ENCODE measurements at places on chromosomes 16 and 17.
A peak's percentile ranks its signal among the peaks of the same experiment; 100 is the strongest.

GRCh38 chr17:75020331-75021110, 8.1 kb downstream of the MRPL58 start:
- no peak for DNase-seq

- DNase-seq, result peak; percentile 49
Measured at GRCh38 chr17:40327244-40327729, 18.3 kb downstream of the RARA start.

GRCh38 chr17:70370816-70371215, 201.5 kb downstream of the KCNJ2 start:
- DNase-seq, result no peak

GRCh38 chr16:74505011-74505410, 83.7 kb upstream of the CLEC18B start:
- DNase-seq, result no peak

GRCh38 chr16:54193665-54194333, 92.8 kb downstream of the IRX3 start:
- peak; percentile 62 for DNase-seq

GRCh38 chr16:9148374-9149015, 57.1 kb downstream of the HAPSTR1 start:
- DNase-seq, result no peak

GRCh38 chr16:11143372-11144035, 112.5 kb downstream of the SOCS1 start:
- DNase-seq, result no peak

DNA sequence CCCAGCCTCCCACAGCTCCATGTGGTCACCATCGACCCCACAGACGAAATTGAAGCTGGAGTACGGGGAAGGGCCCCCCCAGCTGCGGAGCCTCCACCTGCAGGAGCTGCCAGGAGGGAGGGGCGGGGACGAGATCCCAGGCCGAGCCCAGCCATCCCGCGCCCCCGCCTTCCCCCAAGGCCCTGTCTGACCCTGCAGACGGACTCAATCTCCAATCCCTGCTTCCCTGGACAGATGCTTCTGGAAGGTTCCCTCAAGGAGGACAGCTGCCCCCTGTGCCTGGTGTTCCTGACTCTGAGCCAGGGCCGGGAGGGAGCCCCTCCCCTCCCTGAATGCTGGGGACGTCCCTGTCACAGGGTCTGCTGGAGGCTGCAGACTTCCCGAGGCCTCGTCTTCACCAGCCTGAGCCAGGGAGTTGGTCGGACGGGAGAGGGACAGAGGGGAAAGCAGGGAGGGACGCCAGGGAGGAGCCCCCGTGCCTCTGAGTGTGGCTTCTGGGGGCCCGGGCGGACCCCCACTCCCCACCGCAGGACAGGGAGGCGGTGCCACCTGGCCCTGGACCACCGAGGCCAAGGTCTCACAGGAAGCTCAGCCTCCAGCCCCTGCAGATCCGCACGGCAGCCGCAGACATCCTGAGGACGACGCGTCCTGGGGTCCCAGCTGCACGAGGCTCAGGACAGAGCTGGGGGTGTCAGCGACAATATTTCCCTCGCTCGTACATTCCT, 21.3 kb upstream of the C1QTNF8 start:
- no peak for DNase-seq

GRCh38 chr17:5630434-5630833, 46.1 kb upstream of the NLRP1 start:
- DNase-seq, result no peak

GRCh38 chr16:5815570-5816237, 718.1 kb upstream of the EEF2KMT start:
- no peak for DNase-seq

- DNase-seq, result no peak
Measured at GRCh38 chr17:2120586-2121335, 65.9 kb downstream of the HIC1 start.

- peak; percentile 79 for DNase-seq
Measured at GRCh38 chr17:36703860-36704266, 102.5 kb downstream of the MRM1 start.

DNA sequence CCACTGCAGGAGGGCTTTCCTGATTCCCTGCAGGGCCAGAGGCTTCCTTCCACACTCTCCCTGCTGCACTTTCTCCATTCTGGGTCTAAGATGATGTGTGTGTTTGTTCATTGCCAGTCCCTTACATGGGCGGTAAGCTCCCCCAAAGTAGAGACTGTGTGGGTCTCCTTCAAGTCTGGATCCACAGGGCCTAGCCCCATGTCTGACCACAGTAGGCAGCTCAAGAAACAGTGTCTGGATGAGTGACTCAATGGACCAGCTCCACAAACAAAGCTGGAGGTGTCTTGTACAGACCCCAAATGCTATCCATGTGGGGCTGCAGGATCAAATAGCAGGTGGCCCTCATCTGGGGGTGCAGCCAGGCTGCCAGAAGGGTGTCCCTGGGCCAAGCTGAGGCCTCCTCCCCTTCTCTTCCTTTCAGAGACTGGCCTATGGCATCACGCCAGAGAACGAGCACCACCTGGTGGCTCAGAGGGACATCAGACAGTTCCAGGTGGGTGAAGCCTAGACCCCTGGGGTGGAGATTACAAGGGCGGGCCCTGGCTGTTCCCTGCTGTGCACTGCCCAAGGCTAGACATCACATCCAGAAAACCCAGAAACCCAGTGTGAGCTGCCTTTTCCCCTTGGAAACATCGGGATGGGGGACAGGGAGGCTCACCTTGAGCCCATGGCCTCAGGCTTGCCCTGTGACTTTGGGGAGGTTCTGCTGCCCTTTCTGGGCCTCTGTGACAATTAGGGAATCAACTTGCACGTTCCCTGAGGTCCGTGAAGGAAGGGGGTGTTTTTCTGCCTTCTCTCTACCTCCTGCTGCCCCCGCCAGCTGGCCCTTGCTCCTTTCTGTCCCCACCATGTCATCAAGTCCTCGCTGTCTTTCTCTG, 45.9 kb downstream of the SLC6A2 start:
- peak; percentile 48 for DNase-seq

GRCh38 chr17:40612599-40613244, 34.9 kb downstream of the SMARCE1 start:
- DNase-seq, result peak; percentile 66

GRCh38 chr17:51555153-51555552, 294.8 kb downstream of the UTP18 start:
- no peak for DNase-seq

DNA sequence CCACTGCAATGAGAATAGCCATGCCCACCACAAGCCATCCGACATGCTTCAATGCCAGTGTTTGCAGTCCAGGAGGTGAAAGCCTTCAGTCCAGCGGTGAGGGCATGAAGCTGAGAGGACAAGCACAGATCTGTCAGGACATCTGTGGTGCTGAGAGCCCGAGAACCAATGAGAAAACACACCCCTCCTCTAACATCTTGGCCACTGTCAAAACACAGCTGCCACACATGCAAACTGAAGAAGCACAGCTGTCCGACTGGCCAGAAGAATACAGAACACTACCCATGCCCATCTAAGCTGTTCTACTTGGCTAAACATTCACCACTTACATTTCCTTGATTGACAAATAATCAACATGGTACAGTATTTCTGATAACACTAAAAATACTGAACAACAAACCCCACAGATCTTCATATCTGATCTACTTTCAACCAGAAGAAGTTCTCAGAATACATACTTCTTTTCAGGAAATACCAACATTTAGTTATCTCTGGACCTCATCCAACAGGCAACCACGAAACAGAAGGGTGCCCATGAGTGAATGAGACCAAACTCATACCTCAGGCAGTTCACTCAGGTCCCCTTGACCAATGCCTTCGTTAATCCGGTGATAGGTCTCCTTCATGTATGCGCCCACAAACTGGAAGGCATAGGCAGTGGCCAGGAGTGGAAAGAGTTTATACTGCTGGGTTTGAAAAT, 10.2 kb upstream of the FBF1 start:
- DNase-seq, result no peak

DNA sequence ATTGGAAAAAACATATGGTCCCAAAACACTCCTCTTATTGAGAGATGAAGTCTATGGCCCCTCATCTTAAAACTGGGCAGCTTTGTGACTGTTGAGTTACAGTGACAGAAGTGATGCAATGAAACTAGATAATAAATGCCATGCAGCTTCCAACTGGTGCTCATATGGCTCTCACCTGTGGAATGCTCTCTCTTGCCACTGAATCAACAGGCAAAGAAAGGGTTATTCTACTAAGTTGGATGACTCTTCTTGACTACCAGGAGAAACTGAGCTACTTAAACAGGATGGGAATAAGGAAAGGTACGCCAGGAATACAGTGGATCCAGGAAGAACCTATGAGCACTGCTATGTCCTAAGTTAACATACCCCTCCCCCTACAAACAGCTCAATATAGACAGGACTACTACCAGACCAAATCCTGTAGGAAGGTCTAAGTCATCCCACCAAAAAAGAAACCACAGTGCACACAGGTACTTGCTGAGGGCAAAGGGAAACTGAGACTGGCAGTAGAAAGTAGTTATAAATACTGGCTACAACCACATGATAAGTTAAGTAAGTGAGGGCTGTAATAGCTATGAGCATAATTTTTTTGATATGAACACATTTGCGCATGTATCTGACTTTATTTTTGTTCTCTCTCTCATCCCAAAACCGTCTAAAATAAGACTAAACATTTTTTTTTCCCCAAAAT, 398.5 kb downstream of the ZFHX3 start:
- DNase-seq, result no peak

DNA sequence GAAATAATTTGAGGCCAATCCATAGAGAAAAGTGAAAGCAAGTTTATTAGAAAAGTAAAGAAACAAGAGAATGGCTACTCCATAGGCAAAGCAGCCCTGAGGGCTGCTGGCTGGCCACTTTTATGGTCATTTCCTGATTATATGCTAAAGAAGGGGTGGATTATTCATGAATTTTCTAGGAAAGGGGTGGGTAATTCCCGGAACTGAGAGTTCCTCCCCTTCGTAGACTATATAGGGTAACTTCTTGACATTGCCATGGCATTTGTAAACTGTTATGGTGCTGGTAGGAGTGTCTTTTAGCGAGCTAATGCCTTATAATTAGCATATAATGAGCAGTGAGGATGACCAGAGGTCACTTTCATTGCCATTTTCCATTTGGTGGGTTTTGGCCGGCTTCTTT, 4.4 kb downstream of the DHRS7B start:
- DNase-seq, result no peak

DNA sequence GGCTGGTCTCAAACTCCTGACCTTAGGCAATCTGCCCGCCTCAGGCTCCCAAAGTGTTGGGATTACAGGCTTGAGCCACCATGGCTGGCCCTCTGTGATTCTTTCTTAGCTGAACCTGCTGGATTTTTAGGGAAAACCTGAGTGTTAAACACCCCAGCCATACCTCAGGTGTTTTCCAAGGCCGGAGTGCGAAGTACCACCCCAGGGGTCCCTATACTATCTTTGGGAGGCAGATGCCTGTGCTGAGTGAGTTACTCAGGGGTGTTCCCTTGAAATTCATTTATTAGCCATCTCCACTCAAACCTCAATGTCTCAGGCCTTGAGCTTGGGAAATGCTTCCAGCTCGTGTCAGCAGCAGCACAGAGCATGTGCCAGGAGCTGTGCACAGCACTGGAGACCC, 432.7 kb downstream of the SLC39A11 start:
- DNase-seq, result no peak

GRCh38 chr17:40092581-40092980, 7.8 kb downstream of the NR1D1 start:
- DNase-seq, result no peak

- no peak for DNase-seq
Measured at GRCh38 chr17:15744885-15745284, 12.8 kb downstream of the TBC1D26 start.

DNA sequence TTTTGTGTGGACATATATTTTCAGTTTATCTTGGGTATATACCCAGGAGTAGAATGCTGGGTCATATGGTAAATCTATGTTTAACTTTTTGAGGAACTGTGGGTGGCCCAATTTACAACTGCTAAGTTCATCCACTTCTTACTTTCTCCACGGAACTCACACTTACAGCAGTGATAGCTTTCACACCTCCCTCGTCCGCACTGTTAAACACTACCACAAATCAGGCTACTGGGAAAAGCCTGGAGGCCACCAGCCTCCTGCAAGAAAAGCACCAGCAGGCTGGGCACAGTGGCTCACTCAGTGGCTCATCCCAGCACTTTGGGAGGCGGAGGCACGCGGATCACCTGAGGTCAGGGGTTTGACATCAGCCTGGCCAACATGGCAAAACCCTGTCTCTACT, 14.7 kb upstream of the ZG16 start:
- no peak for DNase-seq

DNA sequence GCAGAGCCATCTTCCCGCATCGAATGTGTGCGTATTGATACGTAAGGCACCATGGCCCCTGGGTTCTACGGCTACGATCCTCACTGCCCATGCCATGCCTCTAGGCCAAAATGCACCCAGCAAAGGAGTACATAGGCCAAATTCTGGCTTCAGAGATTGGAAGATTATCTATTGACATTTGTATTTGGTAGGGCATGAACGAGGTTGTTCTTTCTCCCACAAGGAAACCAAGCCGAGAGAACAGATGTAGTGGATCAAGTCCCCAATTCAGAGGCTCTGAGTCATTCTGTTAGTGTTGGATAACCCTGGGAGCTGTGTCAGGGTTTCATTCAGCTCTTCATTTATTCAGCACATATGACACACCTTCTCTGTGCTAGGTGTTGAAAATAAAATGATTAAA, 36.5 kb downstream of the HOXB1 start:
- DNase-seq, result no peak

DNA sequence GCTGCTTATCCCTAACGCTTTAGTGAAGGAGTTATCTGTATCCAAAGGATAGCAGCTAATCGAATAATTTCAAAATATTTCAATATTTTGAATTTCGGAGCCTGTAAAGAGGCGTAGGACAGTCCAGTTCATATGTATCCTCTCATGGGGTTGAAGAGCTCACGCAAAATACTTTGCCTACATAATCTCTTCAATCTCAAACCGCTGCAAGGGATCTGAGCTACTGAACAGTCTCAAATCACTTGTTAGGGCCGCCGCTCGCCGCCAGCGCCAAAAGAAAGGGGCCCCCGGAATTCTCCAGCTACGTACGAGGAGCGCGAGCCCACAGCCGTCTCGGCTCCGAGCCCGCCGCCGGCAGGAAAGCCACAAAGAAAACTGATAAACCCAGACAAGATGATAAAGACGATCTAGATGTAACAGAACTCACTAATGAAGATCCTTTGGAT, 601 bp upstream of the RFWD3 start:
- peak; percentile 50 for DNase-seq

- peak; percentile 81 for DNase-seq
Measured at GRCh38 chr17:50269477-50270434, 4.5 kb upstream of the TMEM92 start.

- peak; percentile 28 for DNase-seq
Measured at GRCh38 chr16:79618692-79619050, 18.1 kb upstream of the MAF start.
